ENCODE measurements at places on chromosomes 4 and X.

DNA sequence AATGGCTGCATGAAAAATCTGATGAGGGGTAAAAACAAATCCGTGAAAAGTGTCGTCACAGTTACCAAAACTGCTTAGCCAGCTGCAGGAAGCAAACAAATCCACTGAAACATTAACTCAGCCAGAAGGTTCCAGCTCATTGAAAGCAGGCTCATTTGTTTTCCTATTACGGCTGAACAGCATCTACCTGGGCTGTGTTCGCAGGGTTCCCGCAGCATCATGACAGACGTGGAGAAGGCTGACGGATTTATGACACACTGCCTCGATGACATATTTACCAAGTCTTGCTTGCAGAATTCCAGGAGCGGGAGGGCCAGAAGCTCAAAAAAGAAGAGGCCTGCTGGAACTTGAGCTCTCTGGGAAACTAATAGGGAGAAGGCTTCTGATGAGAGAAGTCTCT, 781.1 kb downstream of the RAB28 start:
- DNase-seq = no peak

DNA sequence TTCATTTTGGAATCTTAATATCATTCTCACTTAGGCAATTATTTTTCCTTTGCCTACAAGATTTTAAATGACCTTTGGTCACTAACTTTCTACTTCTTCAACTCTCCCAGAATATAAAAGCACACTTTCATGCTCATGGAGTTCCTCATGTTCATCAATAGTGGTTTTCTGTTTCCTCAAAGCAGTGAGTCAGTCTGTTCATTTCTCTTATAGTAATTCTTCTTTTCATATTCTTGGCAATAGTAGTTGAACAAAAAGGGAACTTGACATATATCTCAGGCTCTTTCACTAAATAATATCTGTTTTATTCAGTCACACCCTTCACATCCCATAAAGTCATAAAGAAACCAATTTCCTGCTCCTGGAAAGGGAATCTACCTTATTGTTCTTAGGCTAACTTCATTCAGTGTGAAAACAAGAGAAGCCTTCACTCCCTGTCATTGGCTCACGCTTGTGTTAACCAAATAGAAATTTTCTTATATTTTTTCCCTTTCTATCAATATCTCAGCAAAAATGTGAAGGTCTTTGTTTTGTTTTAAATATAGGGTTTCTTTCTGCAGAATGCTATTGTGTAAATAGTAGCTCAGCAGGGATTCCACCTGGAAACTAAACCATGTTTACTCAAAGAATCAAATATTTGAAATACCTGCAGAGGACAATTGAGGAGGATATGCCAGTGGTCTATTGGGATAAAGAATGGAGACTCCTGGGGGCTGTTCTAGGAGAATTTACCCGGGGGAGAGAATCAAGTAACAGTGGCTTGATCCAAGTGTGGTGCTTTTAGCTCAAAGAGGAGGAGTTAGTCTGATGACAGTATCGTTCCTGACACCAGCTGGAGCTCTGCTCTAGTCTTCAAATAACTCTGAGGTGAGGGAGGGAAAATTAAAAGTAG, 13.4 kb upstream of the TNIP3 start:
- no peak for DNase-seq

DNA sequence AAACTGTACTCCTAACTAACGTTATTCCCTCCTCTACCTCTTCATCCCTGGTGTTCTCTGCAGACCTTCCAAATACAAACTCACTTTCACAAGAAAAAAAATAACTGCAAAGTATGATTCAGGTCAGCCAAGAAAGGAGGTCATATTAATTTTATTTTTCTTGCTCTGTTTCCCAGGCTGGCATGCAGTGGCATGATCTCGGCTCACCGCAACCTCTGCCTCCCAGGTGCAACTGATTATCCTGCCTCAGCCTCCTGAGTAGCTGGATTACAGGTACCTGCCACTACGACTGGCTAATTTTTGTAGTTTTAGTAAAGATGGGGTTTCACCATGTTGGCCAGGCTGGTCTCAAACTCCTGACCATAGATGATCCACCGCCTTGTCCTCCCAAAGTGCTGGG, 156.6 kb downstream of the CHIC2 start:
- no peak for DNase-seq

DNA sequence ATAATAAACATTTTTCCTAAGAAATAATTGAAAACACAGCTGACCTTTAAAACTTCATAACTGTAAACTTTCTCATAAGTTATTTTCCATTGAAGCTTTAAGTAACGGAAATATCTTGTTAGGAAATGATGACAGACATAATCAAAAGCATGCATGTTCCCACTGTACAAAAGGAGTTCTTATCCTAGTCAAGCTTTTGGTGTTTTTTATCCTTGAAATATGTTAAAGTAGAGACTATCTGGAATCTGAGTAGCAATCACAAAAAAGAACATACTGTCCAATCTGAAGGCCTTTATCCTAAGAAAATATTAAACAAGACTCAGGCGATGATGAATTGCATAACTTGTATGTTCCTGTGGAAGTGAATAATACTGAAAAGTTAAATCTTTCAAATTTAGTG, 14.4 kb downstream of the GEMIN8 start:
- DNase-seq = no peak

- no peak for DNase-seq
Measured at GRCh38 chr4:106647451-106647850, 278.9 kb upstream of the GIMD1 start.

DNA sequence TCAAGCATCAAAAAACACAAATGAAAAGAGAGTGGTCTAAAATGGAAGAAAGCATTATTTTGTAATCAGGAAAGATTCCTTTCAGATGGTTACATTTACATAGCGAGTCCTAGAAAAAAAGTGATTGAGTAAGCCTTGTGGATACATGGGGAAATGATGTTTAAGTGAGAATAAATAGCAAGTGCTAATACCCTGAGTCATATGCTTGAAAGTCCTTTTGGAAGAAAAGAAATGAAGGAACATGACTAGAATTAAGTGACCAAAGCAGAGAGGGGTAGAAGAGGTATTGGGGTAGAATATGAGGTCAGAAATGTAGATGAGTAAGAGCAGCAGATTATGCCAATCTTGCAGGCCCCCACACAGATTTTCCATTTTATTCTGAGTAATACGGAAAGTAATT, 814.8 kb upstream of the GRID2 start:
- DNase-seq = no peak

DNA sequence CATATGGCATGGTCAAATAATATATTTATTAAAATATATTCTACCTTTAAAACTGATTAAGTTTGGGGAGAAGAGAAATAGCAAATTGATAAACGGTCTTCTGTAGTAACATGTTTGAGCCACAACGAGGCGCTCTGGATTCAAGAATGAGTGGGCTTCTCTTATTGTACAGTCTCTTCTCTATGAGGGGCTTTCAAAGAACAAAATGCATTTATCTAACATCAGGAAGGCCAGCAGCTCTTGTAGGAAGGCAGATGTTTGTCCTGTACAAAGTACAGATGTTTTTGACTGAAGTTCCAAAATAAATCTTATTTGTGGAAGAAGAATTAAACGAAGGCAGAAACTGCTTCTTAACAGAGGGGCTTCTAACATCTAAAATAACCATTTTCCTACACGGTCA, 153.6 kb downstream of the RASL11B start:
- no peak for DNase-seq

DNA sequence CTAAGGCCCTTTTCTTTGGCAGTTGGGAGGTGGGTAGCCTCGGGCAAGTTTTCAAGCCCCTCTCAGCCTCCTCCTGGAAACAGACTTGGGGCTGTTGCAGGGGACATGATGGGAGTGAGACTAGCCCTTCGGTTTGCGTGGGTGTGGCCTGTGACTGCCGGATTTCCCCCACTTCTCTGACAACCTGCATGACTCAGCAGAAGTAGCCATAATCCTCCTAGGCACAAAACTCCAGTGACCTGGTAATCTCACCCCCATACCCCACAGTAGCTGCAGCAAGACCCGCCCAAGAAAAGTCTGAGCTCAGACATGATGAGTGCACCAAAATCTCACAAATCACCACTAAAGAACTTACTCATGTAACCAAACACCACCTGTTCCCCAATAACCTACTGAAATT, 433.7 kb upstream of the AMOT start:
- no peak for DNase-seq

Measured in stimulated activated CD4-positive, alpha-beta T cell treated with anti-CD3 and anti-CD28 coated beads, Interleukin-4, amount 100 ng/mL, for 48 hours (primary cell).